Stimulated activated CD4-positive, alpha-beta T cell treated with anti-CD3 and anti-CD28 coated beads, TNF-alpha, amount 100 ng/mL, for 48 hours (primary cell): ENCODE measurements at places on chromosomes 1 and 21.
A peak's percentile ranks its signal among the peaks of the same experiment; 100 is the strongest.

- no peak for DNase-seq
Measured at GRCh38 chr1:205922314-205922713, 20.9 kb downstream of the SLC26A9 start.

GRCh38 chr1:201020040-201020591 lies 3.4 kb downstream of the KIF21B start:
- no peak for DNase-seq

DNA sequence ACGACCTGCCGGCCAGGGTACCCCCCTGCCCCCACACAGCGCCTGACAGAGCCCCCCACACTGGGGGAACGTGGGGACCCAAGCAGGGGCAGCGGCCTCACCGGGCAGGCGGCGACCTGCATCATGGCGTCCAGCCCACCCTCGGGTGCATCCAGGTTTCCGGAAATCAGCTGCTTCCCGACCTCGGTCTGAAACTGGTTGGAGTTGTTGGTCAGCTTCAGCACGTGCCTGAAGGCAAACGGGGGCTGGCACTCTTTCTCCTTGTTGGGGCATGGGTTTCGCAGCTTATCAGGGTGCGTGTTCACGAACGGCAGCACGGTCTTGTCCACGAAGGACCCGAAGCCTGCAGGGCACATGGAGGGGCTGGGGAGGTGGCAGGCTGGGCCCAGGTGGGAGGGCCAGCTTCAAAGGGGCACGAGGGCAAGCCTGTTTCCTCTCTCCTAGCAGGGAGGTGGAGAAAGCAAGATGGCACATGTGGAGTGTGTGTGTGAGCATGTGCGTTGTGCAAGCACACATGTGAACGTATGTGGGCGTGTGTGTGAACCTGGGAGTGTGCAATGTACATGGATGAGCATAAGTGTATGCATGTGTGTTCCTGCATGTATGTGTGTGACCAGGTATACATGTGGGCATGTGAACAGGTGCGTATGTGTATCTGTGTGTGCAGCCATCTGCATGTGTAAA lies 19.2 kb downstream of the ITGB2 start:
- no peak for DNase-seq

DNA sequence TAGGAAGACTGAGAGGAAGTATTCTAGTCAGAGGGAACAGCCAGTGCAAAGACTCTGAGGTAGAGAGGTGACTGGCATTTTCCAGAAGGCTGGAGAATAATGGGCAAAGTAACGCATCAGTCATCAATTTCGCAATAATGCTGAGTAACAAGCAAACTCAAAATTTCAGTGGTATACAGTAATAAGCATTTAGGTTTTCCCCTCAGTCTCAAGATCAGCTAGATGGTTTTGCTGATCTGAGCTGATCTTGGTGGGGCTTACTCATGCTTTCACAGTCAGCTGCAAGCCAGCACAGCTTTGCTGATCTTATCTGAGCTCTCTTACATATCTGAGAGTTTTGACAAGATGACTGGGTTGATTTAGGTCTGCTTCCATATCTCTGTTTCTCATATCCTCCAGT lies 108.7 kb downstream of the TSEN15 start:
- DNase-seq = peak; percentile 19

GRCh38 chr1:153192697-153193096 lies 10.5 kb upstream of the LELP1 start:
- no peak for DNase-seq

GRCh38 chr1:16101623-16102022 lies 28.2 kb upstream of the FAM131C start:
- no peak for DNase-seq
